Fibroblast of skin of abdomen (primary cell): ENCODE measurements at places on chromosomes 6 and 20.

DNA sequence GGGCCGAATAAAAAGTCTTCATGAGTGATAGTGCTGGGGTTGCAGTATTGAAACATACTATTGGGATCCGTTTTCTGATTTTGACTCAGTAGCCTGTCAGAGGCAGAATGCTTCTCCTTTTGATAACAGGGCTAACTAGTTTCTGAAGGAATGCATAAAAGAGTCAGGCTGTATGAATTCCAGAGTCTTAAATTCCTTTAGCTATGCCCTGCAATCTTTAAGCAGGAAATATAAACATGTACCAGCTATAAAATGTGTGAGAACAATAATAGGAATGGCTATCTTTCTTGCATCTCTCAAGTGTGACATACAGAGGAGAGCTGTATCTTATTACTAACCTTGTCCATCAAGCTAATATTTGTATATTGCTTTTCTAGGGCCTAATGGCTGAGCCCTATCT is 917.1 kb downstream of the KIF16B start:
- peak; percentile 42 for DNase-seq

DNA sequence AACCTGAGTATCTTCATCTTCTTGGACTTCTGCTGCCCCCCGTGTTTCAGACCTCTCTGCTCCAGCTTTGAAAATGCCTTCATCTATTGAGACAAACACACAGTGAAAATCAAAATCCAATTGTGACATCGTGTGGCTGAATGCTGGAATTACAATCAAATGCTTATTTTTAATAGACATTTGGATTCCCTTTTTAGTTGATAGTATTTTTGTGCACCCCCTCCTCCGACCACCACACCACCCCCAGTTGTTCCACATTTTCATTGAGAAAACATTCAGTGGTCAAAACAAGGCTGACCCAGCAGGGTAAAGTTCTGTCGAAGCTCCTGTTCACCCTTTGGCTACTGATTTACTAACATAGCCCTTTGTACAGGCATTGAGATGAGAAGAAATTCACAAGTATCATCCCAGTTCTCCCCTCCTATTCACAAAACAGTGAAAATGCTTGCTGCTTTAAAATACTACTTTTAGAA is 79.0 kb downstream of the NRSN1 start:
- DNase-seq = peak; percentile 20

DNA sequence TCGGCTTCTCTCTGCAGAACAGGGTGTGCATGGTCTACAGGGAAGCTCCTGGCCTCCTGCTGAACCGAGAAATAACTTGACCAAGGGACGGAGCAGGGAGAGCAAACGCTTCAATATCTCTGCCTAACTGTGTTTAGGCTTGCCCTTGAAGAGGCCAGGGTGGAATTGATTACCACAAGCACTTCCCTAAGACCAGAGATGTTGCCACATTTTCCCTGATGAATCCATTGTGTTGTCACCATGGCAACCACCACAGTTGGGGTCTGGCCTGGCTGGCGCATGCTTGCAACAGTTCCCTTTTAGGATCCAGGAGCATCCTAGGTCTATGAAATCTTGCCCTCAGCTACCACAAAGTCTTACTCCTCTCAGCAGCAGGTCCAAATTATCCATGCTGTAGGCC is 213.5 kb upstream of the SULF2 start:
- DNase-seq = peak; percentile 69

DNA sequence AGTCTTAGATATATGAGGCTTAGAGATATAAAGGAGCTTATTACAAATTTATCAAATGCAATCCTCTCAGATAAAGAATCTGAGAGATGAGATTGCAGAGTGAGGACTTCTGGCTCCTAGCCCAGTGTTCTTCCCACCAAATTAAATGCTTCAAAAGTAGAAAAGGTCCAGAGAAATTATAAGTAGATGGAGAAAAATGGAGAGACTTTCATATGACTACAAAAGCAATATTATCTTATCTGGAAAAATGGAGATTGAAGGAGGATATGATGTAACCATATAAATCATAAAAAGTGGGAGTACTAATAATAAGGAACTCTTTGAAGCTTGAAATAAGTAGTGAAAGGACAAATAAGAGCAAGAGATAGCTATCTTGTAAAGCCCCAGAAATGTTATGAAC is 2.8 kb downstream of the KCTD20 start:
- DNase-seq = no peak

DNA sequence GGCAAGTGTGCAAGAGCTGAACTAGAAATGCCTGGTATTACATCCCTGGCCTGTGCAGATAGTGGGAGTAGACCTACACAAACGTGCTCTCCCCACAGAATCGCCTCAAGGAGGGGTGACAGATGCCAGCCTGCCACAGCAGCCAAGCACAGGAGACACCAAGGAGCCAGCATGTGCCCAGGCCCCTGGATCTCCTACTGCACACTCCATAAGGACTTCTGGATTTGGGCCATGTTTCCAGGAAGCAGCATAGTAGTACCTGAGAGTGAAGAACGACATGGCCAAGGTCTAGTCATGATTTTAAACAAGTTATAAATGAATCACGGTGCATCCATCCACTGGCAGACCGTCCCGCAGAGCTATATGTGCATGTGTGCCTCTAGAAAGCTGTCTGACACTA is 232.2 kb downstream of the SYNDIG1 start:
- DNase-seq = no peak
